ENCODE measurements at places on chromosomes 1 and 21.

- no peaks in the 10 kb centered on the region for H3K36me3 ChIP-seq
- no peaks in the 10 kb centered on the region for H3K27me3 ChIP-seq
Measured at GRCh38 chr1:25017436-25018109, 87.5 kb upstream of the RUNX3 start.

DNA sequence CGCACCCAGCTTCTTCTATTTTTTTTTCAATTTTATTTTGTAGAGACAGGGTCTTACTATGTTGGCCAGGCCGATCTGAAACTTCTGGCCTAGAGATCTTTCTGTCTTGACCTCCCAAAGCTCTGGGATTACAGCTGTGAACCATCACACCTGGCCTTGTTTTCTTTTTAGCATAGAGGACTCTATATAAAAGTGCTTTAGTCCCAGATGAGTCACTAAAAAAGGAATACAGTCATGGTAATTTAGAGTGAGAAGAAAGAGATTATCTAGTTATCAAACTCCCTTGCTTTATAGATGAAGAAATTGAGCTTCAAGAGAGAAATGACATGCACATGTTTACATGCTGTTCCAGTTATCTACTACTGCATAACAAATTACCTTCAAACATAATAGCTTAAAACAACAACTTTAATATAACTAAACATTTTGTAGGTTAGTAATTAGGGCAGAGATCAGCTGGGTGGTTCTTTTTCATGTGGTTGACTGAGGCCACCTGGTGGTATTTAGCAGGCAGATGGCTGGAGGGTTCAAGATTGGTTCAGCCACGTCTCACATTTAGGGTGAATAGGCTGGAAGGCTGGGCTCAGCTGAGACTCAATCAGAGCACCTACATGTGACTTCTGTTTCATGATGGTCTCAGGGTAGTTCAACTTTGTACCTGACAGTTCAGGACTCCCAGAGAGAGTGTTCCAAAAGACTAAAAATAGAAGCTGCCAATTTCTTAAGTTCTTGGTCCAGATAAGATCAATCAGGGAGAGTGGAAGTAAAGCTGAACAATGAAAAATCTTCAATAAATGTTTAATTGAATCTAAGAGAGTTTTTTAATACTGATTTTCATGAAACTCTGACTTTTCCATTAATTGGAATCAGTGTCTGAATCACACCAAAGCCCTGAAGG lies 16.9 kb upstream of the MTF2 start:
- no peaks in the 10 kb centered on the region for H3K4me1 ChIP-seq
- no peak for DNase-seq
- no peaks in the 10 kb centered on the region for H3K36me3 ChIP-seq
- H3K27me3 ChIP-seq = no peaks in the 10 kb centered on the region

DNA sequence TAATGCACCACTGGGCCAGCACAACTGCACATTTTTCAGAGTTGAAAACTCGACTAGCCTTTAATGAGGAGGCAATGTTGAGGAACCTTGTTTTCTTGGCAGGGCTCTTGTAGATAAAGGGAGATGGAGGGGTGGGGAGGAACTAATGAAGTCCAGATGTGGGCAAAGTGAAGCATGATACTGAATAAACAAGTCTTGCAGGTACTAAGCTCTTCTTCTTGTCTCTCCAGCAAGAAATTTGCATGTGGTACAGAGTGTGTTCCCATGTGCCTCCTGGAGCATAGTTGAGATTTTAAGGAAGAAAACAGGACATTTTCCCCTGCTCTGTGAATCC lies 47.0 kb downstream of the PLPP3 start:
- no peaks in the 10 kb centered on the region for H3K27me3 ChIP-seq
- peaks cover 11% of the 10 kb centered on the region for H3K4me1 ChIP-seq
- peaks cover 19% of the 10 kb centered on the region for H3K36me3 ChIP-seq
- DNase-seq = no peak
- no peak overlapping the region for H3K27ac ChIP-seq

DNA sequence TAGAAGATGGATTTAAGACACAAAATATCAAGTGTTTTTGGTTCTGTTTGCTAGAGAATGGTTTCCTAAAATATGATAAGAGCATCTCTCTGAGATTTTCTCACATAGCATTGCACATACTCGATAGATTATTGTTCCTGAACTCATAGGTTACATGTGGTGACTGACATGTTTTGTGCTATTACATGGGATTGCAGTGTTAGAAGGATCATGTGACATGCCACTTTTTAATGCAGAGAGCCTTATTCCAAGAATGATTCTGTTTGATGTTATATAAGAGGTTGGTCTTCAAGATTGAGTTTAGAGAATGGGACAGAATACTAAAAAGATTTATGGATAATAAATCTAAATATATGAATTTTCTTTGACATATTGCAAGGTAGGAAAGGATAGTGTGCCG lies 34.4 kb upstream of the SPAG17 start:
- no peak overlapping the region for H3K4me3 ChIP-seq
- no peak for DNase-seq
- H3K4me1 ChIP-seq = no peaks in the 10 kb centered on the region
- H3K36me3 ChIP-seq = no peaks in the 10 kb centered on the region
- H3K27me3 ChIP-seq = no peaks in the 10 kb centered on the region
